ENCODE measurements at places on chromosomes 3 and 15. TPM values are rescaled to one million over a fixed set of nuclear protein-coding genes. Genes with fewer than 3 reads are reported as not detected.

CASR gene
- total RNA-seq = not detected

CFAP20DC gene
- 9.4 TPM for total RNA-seq

CCDC54 gene
- not detected for total RNA-seq

CD86 gene
- total RNA-seq = 0.07 TPM

DPPA2 gene
- not detected for total RNA-seq

POLR2H gene
- total RNA-seq = 50.2 TPM

TBCCD1 gene
- 15.1 TPM for total RNA-seq

PLA1A gene
- 0.14 TPM for total RNA-seq

EFCAB12 gene
- under 0.01 TPM for total RNA-seq

PCOLCE2 gene
- 6.3 TPM for total RNA-seq

PHLDB2 gene
- 110 TPM for total RNA-seq

SCG5 gene
- 2.1 TPM for total RNA-seq

CCNDBP1 gene
- total RNA-seq = 35.3 TPM

TMCO5A gene
- not detected for total RNA-seq

CFAP91 gene
- total RNA-seq = 0.07 TPM

WDR6 gene
- total RNA-seq = 23.9 TPM

UROC1 gene
- total RNA-seq = not detected

GPR156 gene
- 0.14 TPM for total RNA-seq
